ENCODE measurements at places on chromosomes 4 and X.

DNA sequence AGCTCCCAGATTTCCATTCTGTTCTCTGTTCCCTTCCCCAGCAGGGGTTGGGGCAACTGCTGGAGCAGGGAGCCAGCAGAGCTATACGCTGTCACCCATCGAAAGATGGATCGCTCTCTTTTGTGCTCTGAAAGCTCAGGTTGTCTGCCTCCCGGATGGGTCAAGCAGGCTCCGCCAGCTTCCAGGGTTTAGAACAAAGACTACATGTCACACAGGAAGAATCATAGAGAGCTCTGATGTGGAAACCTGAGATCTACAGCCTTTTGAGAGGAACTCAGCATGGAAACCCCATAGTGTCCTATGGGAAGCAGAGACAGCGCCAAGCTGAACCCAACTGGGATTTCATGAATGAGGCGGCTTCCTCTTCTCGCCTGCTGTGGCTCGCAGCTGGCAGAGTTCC, 205.4 kb downstream of the HS3ST1 start:
- no peak for DNase-seq

GRCh38 chr4:26248647-26249046, 72.2 kb upstream of the RBPJ start:
- no peak for DNase-seq

DNA sequence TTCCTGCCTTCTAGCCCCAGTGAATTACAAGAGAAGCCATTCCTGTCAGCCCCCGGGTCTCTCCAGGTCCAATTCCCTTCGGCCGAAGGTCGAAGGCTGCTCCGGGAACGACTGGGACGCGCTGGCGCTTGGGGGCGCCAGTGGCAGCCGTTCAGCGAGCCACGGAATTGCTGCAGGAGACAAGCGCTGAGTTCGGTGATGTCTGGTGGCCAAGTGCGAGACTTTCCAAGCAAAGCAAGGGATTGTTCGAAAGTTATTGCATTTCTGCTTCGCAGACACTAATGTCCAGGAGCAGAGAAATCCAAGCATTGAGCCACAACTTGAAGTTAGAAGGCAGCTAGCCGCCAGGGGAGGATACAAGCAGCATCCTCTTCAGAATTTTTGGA, 1.1 kb upstream of the DKK2 start:
- no peak for DNase-seq

DNA sequence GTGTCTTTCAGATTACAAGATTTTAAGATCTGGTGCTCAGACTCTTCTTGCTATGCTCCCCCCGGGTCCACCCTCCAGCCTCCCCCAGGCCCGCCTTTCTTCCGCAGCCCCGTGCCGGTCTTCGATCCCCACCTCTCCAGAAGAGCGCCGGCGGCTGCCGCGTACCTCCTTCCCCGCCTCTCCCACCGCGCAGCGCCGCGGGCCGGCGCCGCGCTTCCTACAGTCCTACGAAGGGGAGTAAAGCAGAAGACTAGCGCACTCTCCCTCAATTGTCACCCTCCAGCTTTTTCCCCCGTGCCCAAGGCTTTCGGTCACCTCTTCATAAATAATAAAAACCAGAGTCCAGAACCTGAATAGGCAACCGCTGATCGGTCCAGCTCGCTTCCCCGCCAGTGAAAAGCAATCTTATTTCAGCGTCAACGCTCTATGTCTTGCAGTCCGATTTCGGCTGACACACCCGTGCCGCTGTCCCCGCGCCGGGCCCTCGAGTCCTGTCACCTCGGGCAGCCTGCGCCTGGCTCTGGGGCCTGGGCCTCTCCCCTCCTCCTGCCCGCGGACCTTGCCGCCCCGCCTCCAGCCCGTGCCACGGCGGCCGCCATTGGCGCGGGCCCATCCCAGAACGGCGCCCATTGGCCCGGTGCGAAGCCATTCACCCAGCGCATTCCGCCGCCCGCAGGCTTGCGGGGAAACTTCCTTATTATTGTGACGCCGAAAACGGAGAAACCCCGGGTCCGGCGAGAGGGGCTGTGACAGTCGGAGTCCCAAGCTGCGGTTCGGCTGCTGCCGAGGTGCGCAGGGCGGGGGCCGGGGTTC, at the start of gene HERC3:
Gene HERC3 (plus strand): TSS at position 694 of the 813 bp plus-strand sequence. CDS start 13,344 bp downstream, outside the sequence.
- DNase-seq = peak; percentile 65

DNA sequence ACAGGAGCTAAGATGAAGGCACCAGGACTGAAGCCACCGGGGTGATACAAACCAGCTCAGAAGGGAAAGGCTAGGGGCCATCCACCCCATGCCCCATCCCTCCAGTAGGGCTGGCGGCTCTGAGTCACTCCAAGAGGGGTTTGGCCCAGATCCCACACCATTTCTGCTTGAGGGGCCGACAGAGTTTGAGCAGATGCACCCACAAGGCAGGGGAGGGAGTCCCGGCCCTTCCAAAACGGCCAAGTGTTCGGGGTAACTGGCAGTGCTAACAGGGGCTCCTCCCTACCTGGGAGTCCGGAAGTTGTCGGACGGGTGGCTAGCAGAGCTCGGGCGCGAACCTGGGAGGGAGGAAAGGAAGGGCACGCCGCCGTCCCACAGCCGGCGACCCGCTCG, 412 bp downstream of the SLC10A3 start:
- no peak for DNase-seq

DNA sequence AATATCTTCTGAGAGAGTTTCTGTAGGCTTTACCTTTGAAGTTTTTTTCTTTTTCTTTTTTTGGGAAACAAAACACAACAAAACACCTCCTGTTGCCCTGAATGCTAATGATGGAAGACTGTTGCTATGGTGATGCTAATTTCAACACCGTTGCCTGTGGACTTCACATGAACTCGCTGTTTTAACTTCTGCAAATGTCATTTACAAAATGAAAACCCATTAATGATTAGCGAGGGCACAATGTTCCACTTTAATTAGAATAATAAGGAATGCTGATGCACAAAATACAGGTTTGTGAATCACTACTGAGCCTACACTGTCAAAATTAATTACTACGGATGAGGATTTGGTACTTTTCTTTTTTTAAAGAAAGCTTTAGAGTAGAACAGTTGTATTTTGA, 227.1 kb upstream of the FTHL17 start:
- DNase-seq = no peak

GRCh38 chrX:150935467-150935866, 37.0 kb upstream of the CD99L2 start:
- no peak for DNase-seq

- no peak for DNase-seq
Measured at GRCh38 chr4:67714248-67714583, 13.3 kb upstream of the UBA6 start.

- DNase-seq = no peak
Measured at GRCh38 chrX:109312757-109313156, 169.1 kb downstream of the GUCY2F start.

GRCh38 chr4:81180916-81181315, 34.1 kb downstream of the PRKG2 start:
- DNase-seq = no peak

DNA sequence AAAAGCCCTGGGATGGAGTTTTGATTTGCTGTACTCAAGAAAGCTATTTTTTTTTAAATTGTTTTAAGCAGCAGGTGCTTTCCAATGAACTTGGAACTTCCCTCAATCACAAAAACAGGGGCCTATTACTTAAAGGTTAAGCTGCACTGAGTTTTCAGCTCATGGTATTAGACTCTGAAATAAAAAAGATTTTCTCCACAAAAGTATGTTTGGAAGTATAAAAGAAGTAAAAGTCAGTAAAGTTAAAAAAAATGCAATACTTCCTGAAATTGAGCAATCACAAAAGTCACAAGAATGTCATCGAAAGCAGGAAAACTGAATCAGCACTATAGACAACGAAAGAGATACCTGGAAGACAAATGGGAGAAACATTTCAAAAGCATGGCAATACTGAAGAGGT, 38.9 kb upstream of the PLAC8 start:
- no peak for DNase-seq

DNA sequence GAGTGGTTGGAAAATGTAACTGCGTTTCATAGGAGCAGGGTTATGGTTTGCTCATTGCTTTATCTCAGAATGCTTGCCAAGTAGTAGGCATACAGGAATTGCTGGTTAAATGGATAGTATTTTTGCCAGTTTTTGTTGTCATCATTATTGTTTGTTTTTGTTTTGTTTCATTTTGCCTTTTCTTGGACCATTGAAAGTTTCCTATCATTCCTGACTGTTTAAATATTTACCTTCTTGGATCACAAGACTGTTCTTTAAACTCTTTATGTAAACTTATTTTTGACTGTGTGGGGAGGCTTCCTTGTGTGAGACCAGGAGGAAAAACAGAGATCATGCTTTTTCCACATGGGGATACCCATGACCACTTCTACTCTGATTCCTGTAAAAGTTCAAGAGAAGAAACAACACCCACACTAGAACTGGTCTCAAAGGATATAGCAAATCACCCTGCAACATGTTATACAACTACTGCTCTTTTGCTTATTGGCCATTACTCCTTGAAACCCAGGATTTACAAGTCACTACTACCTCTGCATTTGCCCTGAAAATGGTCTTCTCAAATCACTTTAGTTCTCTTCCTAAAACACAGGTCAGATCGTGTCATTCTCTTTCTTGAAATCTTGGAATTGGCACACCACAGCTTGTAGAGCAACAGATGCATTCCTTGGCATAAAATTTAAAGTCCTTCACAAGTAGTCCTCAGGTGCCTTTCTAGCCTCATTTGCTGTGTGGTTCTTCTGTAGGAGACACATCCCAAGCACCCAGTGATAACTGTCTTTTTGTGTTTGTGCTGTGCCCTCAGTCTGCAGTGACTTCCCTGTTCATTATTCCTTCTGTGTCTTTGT, 51.3 kb downstream of the FNIP2 start:
- DNase-seq = no peak

- no peak for DNase-seq
Measured at GRCh38 chr4:88792821-88793220, 95.2 kb upstream of the NAP1L5 start.

GRCh38 chr4:139858436-139859205, 193.0 kb downstream of the MGST2 start:
- DNase-seq = no peak

GRCh38 chr4:83025563-83025962, 9.4 kb upstream of the COPS4 start:
- no peak for DNase-seq

GRCh38 chr4:1293531-1293941, 3.8 kb downstream of the MAEA start:
- no peak for DNase-seq

DNA sequence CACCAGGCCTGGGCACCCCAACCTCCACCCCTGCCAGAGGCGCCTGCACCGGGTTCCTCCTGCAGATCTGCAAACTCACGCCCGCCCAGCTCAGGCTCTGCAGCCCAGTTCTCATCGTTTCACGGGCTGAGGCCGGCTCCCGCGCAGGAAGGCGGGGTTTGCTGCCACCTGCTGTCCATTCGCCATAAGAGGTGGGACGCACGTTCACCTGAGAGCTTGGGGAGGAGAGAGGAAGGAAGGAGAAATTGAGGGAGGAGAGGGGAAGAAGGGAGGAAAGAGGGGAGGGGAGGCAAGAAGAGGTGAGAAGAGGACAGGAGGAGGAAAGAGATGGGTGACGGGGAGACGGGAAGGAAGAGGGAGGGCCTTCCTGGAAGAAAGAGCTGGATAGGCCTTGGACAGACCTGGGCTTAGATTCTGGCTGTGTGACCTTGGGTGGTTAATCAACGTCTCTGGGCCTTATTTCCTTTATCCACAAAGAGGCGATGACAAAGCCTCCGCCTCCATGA, 114.5 kb downstream of the ADRA2C start:
- DNase-seq = peak; percentile 47

- DNase-seq = no peak
Measured at GRCh38 chr4:69440308-69440707, 55.4 kb downstream of the UGT2B4 start.

- no peak for DNase-seq
Measured at GRCh38 chr4:144421839-144422565, 224.0 kb upstream of the HHIP start.

- DNase-seq = no peak
Measured at GRCh38 chr4:161428180-161428965, 735.4 kb downstream of the FSTL5 start.

GRCh38 chr4:24056289-24056688, 166.4 kb upstream of the PPARGC1A start:
- no peak for DNase-seq

DNA sequence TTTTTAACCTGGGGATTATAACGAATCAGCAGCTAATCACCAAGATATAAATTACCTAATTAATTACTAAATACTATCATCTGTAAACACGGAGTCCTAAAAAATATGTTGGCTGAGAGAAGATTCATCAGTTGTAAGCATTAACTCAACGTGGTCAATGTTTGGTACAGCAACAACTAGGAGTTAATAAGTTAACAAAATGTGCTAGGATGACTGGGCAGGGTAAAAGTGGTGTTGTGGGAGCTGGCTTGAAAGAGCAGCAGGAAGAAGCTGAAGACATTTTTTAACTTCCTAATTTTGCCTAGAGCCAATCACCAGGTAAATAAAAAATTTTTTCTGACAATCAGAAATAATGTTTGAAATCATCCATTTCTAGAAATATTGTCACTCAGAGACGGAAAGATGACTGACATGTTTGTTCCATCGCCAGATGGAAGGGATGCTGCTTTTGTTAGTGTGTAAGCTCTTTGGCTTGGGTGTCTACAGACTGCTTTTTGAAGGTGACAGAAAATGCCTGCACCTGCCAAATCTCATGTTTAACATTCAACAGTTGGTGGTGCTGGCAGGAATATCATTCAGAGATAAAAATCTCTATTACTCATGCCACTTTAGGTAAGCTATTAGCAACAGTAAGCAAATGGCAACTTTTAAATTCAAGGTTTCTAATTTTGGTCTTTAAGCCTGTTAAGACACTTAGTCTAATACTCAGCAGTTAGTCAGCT, 1126.9 kb downstream of the STPG2 start:
- no peak for DNase-seq

GRCh38 chr4:73847526-73848182, 5.4 kb upstream of the PF4V1 start:
- no peak for DNase-seq

DNA sequence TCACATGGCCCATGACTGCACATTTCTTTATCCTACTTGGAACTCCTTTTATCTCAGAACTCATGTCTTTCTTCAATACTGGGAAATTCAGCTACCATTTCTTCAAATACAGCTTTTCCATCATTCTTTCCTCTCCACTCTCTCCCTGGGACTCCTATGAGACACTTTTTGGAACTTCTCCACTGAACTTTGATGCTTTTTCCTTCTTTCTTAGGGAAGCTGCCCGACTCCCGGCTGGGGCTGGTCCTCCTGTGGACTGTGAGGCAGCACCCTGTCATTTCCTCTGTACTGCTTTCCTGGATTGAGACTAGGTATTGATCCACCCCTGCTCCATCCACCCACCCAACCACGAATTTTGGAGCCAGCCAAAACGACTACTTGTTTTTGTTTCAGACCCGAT, 40.0 kb downstream of the ZFYVE28 start:
- no peak for DNase-seq

DNA sequence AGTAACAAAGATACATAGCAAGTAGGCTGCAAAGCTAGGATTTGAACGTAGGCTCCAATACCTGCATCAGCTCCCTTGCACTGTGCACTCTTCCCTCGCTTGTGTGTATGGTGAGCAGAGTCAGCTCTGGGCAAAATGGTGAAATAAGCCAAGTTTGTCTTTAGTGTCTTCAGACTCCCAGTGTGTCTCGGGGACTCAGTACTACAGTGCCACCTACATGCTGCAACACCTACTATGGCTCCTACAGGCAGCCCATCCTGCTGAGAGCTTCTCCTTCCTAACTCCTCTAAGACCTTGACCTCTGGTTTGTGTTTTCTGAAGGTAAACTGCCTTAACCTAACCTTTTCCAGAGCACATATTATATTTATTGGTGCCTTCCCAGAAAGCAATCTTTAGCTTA, 42.5 kb downstream of the RTL9 start:
- no peak for DNase-seq

- no peak for DNase-seq
Measured at GRCh38 chrX:2423282-2423681, 77.5 kb downstream of the DHRSX start.

All from activated CD8-positive, alpha-beta memory T cell treated with anti-CD3 and anti-CD28 coated beads for 1 hour (primary cell).